ENCODE measurements at places on chromosomes 7 and 10.

DNA sequence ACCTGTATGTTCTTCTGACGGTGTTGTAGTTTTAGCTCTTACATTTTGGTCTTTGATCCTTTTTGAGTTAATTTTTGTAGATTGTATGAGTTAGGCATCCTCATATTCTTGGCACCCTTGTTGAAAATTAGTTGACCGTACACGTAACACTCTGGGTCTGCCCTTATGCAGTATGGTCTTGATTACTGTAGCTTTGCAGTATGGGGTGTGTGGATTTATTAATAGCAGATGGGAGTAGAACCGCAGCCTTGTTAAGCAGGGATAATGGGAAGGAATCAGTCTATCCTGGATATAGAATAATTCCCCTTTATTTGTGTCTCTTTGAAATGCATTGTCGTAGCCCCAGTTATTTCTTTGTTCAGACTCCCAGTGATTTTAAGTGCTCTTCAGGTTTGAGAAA, 95.5 kb downstream of the UBE3C start:
- no peak for DNase-seq

DNA sequence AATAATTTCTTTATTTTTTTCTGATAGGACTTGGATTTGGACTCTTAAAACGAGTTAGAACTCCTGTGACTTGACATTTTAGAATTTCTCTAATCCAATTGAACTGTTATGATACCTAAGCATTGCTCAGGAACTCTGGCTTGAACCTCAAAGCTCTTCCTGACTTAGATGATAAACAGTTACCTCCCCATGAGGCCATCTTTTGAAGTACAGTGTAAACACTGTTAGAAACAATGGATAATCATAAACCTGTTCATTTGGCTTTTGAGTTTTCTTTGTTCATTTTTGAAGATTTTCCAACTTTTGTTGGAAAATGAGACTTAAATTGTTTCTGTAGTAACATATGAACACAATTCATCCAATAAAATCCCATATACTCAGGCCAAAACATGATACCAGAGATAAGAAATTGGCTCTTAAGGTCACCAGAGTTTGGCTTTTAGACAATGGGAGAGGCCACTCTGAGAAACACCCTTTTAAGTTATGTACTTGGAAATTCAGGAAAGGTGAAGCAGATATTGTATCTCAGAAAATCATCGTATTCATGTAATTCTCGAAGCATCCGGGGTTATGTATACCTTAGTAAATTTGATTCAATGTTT, 59.6 kb downstream of the RUNDC3B start:
- no peak for DNase-seq

DNA sequence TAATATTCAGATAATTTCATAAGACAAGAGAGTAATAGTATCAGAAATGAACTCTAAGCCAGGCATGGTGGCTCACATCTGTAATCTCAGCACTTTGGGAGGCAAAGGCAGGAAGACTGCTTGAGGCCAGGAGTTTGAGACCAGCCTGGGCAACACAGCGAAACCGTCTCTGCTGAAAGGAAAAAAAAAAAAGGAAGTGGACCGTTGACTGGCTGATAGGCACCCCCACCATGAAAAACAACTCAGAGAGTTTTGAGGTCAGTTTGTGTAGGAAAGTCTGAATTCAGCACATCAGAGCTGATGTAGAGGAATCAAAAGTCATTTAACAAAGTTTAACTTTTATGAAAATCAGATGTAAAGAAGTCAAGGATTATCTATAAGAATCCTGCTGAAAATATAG, 63.2 kb upstream of the AMPH start:
- no peak for DNase-seq

- DNase-seq = peak; percentile 80
These were observed 65.0 kb downstream of the STK17A start for GRCh38 chr7:43647673-43648472.

GRCh38 chr10:92848037-92848440, 281 bp upstream of the EXOC6 start:
- no peak for DNase-seq

- no peak for DNase-seq
These were observed 151.8 kb upstream of the RHEB start for GRCh38 chr7:151671514-151671913.

GRCh38 chr10:44995581-44995913, 5.2 kb upstream of the ZNF22 start:
- DNase-seq = no peak

GRCh38 chr10:8073691-8074416, 19.4 kb downstream of the GATA3 start:
- DNase-seq = peak; percentile 37

DNA sequence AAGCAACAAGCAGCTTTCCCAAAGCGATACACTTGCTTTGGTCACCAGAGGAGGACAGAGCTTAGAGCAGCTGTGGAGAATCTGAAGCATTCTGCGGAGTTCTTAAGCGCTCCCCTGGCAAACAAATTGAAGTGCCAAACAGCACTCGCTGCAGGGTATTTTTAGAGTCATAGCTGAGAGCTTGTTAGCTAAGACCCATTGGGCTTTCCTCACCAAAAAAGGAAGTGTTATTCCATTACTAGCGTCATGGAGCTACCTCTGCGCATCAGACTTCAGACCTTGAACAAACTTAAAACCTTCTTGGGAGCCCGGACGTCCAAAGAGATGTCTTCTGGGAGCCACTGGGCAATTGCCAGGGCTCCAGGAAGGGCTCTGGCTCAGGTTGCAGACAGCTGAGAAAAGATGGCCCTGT, 23.2 kb upstream of the BMPR1A start:
- no peak for DNase-seq

All from activated CD4-positive, alpha-beta memory T cell treated with anti-CD3 and anti-CD28 coated beads for 36 hours (primary cell).